ENCODE measurements at places on chromosomes 7 and 10.

DNA sequence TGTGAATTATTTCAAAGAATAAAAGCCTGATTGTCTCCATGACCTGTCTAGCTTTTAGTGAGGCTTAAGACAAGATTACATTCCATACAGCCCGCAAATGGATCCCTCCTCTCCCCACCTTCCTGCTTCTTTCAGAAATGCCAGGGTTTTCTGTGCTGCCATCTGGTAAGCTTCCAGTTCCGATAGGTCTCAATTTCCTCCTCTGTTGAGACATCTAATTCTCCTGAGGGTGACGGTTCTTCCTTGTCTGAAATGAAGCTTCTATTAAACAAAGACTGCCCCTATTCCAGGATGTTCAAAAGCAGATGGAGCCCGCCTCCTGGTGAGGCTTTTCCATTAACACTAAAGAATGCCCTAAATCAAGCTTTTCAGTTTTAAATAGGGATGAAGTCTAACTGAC lies 295.6 kb downstream of the PTPRN2 start:
- no peak for DNase-seq

GRCh38 chr10:47143072-47143471 lies 156.9 kb upstream of the GDF10 start:
- no peak for DNase-seq

DNA sequence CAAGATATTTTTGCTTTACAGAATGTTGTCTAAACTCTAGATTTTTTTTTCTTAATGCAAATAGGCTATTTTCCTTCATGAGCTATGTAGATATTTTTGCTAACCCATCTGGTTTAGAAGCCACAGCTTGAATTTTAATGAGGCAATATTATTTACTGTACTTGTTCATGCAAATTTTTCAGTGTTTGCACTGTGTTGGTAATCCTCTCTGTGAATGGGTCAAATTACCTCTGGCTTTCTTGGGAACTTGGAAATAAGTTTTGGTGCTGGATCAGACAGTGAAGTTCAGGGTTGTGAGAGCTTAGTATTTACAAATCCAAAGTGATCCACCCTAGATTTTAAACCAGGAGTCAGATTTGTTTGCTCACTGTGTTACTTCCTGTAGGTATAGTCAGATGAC lies 686.9 kb downstream of the NXPH1 start:
- DNase-seq = no peak

- no peak for DNase-seq
Measured at GRCh38 chr10:110842326-110842904, 29.3 kb upstream of the PDCD4 start.

- no peak for DNase-seq
Measured at GRCh38 chr10:60048091-60048501, 141.7 kb upstream of the CCDC6 start.

DNA sequence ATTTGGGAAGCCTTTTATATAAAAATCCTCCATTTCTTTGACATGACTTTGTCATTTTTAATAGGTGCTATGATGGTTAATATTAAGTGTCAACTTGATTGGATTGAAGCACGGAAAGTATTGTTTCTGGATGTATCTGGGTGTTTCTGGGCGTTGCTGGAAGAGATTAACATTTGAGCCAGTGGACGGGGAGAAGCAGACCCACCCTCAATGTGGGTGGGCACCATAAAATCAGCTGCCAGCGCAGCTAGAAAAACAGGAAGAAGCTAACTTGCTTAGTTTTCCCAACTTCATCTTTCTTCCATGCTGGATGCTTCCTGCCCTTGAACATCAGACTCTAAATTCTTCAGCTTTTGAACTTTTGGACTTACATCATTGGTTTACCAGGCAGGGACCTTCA lies 1003.0 kb downstream of the SORCS3 start:
- no peak for DNase-seq

GRCh38 chr10:88417387-88418030 lies 165.6 kb downstream of the RNLS start:
- DNase-seq = no peak

DNA sequence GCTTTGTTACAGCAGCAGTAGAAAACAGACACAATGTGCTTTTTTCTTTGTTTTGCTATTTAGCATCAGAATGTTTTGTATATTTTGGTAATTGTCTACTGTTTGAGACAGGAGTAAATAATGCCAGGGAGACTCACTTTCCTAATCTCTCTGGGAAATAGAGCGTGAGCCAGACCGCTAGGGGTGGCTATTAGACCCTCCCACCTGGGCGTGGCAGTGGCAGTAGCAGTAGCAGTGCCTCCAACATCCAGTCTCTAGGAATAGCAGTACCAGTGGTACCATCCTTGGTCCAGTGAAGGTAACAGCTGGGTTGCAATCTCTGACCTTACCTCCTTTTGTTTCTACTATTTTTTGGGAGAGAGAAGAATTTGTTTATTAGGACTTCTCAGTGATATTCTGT lies 165.7 kb upstream of the MAGI2 start:
- DNase-seq = no peak

GRCh38 chr10:92734301-92734700 lies 44.5 kb downstream of the HHEX start:
- DNase-seq = no peak

DNA sequence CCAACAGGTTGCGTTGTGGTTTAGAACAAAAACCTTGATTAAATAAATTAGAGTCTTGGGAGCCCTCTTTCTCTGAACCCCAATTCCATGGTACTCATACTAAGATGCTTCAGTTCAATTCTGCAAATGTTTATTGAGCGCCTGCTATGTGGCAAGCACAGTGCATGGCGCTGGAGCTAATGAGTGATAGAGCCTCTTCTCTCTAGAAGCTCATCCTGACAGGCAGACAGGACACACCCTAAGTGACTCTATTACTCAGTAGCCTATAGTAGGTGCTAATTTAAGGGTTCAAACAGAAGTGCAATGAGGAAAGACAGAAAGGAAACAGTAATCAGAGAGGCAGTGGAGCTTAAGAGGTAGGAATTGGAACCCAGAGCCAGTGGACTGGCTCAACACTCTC lies 124.4 kb upstream of the C7orf33 start:
- no peak for DNase-seq

DNA sequence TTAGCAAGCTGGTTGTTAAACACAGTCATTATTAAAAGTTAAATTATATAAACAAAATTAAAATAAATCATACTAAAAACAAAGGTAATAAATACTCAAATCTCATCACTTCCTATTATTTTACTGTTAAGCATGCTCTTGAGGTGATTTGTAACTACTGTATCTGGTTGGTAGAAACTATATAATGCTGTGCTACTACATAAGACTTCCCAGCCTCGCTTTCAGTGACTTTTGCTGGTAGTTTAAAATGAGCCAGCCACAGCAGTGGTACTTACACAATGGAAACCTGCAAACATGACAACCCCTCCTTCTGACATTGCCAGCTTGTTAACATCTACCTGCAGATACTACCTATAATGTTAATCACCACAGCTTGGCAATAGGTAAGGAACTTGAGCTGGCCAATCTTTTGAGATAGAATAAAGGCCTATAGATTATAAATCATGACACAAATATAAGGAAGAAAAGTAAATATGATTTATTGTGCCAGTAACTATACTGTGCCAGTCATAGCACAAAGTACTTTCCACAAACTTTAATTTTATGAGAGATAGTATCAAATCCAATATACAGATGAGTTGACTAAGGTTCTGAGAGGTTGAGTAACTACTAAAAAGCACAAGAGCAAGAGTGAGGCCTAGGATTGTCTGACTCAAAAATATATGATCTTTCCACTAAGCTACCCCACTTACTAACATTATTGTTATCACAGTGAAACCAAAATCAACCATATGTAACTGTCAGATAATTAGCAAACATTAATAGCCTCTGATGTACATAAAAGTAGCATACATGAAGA lies 181.1 kb upstream of the ASAH2 start:
- no peak for DNase-seq

GRCh38 chr10:89810908-89811525 lies 109.6 kb downstream of the KIF20B start:
- DNase-seq = no peak

- peak; percentile 13 for DNase-seq
Measured at GRCh38 chr7:92404170-92404614, 43.1 kb upstream of the GATAD1 start.

- DNase-seq = peak; percentile 43
Measured at GRCh38 chr7:92835851-92836488, 403 bp downstream of the CDK6 start.
